ENCODE measurements at places on chromosomes 4 and X.

DNA sequence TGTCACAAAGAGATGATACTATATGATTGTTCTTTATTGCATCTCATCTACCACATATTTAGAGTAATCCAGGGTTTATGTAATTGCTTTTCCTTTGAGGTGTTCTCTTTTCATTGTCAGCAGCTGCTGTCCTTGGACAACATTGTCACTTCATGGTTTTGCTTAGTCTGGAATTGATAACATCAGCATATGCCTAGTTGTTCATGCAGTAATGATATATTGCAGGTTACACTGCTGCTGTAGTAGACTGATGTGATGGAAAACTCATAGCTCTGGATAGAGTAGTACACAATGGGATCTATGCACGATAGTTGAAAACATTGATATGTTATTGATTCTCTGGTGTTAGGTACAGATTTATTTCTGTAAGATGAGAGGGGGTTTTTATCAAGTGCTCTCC, 13.7 kb downstream of the NEIL3 start:
- no peak for DNase-seq

GRCh38 chr4:89716893-89717292, 120.1 kb downstream of the SNCA start:
- DNase-seq = no peak

- DNase-seq = no peak
Observed at GRCh38 chrX:14902537-14902936, 29.3 kb downstream of the MOSPD2 start.

DNA sequence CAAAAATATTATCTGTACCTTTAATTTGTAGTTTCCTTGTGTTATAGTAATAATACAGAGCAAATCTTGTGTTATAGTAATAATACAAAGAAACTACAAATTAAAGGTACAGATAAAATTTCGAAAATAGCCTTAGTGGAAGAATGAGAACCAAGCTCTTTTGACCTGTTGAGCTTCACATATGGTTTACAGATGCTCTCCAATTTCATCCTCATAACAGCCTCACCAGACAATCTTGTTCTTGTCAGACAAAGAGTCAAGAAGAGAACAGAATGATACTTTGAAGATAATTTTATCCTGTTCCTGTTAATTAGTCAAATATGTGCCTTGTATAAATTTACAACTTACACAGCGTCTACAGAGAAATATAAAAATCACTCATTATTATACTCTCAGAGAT, 12.8 kb downstream of the ATXN3L start:
- DNase-seq = no peak

DNA sequence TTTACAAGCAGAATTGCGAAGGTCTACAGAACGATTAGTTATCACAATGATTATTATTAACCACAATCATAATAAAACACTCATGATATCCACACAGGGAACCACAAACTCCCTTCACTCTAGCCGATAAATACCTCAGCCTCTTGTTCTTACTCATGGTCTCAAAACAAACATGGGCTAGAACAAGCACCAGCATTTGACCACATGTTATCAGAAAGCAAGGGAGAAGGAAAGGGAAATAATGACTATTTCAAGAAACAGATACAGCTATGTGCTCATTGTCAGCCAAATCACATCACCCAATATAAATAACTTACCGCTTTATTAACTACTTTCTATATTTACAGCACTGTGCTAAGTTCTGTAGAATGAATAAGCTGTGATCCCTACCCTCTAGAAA, 663.2 kb upstream of the HTR2C start:
- DNase-seq = no peak

DNA sequence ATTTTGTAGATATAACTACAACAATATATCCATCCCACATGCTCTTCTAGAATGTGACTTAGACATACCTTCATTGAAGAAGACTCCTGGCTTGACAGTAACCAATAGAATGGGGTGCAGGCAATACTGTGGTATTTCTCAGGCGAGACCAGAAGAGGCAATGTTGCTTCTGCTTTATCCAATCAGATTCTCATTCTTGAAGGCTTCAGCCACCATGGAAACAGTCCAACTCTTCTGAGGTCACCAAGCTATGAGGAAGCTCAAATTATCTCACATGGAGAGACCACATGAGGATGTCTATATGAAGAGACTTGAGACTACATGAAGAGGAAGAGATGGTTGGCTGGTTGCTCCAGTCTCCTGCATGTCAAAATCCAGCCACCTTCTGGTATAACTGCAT, 469.9 kb downstream of the PCDH10 start:
- no peak for DNase-seq

GRCh38 chr4:176745902-176746301, 46.8 kb downstream of the VEGFC start:
- no peak for DNase-seq

- no peak for DNase-seq
Observed at GRCh38 chrX:77275392-77275791, 171.8 kb upstream of the FGF16 start.

GRCh38 chrX:57607295-57608187, 15.7 kb downstream of the ZXDB start:
- DNase-seq = no peak

DNA sequence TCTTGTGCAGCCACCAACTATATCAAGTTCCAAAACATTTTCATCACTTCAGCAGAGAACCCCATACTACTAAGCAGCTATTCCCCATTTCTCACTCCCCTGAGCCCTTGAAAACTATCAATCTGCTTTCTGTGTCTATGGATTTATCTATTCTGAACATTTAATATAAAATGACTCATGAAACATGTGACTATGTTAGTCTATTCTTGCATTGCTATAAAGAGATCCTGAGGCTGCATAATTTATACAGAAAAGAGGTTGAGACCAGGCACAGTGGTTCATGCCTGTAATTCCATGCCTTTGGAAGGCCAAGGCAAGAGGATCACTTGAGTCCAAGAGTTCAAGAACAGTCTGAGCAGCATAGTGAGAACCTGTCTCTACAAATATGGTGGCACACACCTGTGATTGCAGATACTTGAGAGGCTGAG, 10.6 kb upstream of the C1QTNF7 start:
- DNase-seq = no peak

- DNase-seq = no peak
Observed at GRCh38 chrX:87006561-87006960, 511.0 kb upstream of the KLHL4 start.

DNA sequence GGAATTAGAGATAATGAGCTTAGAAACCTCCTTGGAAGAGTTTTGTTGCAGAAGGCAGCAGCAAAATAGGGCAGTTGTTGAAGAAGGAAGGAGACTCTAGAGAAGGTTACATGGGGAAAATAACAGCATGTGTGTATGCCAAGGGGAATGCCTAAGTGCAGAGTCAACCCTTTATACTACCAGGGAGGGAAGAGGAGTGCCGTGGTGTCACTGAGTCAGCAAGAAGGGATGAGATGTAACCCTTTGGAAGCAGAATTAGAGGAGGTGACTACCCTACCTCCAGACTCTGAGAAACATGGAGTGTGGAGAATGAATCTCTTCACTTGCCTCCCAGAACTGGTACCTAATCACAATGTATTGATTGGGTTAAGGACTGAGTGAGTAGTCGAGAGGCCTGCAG, 6.7 kb upstream of the GABRE start:
- DNase-seq = no peak

GRCh38 chr4:82739287-82740190, 59.1 kb downstream of the SCD5 start:
- peak; percentile 81 for DNase-seq

GRCh38 chrX:67700602-67701001, 156.8 kb downstream of the AR start:
- DNase-seq = no peak

DNA sequence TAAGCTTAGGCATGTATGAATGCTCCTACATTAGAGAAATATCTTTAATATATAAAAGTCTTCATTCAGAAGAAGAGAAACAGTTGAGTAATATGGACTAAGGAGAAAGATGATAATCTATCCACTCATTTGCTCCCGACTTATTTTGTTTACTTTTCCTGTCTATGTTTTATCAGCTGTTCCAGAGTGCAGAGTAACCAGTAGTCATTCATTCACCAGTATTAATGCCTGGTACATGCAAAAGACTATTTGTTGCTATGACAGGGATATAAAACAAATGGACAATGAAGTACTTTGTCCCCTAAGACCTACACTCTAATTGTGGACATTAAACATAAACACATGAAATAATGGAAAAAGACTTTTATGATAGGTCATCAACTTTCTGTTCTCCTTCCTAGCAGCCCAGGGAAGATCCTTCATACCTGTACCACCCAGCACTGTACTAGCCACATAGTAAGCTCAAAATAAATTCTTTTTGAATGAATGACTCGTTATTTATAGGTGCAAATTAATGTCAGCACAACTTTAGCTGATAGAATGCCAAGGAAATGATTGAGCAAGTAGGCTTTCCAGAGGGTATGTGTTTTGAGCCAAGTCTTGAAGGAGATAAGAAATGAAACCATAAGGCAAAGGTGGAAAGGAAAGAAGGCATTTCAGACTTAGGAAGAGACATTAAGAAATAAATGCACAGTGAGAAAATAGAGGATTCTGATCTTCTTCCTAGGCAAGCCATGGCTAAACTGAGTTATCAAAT, 45.0 kb upstream of the IL13RA1 start:
- no peak for DNase-seq

GRCh38 chr4:105191621-105192210, 45.0 kb downstream of the TET2 start:
- DNase-seq = no peak

DNA sequence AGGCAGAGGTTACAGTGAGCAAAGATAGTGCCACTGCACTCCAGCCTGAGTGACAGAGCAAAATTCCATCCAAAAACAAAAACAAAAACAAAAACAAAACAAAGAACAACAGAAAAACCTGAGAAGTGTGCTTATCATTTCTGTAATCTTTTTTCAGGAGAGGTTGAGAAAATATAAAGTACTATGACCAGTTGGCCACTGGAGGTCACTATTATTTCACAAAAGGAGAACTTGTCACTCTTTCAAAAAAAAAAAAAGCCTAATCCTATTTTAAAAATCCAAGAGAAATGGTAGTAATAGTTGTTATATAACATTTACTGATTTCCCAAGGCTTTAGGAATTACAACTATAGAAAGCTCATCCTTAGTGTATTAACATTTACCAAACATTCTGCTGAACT, 24.9 kb upstream of the RNF150 start:
- DNase-seq = no peak

GRCh38 chrX:106692425-106693065, 34.0 kb upstream of the RNF128 start:
- DNase-seq = peak; percentile 48

DNA sequence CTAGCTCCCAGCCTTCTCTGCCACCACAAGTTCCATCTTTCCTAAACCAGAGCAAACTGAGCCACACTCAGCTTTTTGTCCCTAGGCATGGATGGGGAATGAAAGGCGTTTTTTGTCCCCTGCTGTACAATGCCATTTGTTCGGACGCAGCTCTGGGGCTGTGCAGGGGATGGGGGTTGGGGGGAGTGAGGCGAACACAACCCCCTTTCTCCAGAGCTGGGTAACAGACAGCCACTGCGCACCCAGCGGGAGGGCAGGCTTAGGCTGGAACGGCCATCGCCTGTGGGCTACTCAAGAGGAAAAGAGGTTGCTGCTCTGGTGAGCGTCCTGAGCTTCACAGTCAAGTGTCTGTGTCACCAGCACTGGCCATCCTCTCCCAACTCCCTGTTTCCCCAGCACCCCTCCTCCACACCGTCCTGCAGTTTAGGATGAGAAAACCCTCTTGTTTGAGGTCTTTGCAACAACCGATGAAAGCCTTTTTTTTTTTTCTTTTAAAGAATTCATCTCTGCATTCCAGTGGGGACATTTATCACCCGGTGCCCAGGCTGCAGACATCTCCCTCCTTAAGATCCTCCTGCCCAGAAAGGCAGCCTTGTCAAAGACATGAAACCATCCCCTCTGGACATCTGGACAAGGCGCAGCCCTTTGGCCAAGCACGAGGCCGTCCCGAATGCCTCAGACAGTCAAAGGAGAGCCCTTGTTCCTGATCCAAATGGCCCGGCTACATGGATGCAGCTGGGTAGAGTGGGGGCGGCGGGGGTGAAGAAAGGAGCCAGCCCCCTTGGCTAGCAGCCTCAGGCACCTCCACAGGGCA, 419.6 kb downstream of the BCOR start:
- DNase-seq = no peak

GRCh38 chr4:3374667-3375066, 67.1 kb upstream of the HGFAC start:
- DNase-seq = no peak

- no peak for DNase-seq
Observed at GRCh38 chr4:118955515-118955914, 66.9 kb downstream of the SYNPO2 start.

GRCh38 chr4:2846172-2846571, 2.5 kb downstream of the ADD1 start:
- DNase-seq = no peak

DNA sequence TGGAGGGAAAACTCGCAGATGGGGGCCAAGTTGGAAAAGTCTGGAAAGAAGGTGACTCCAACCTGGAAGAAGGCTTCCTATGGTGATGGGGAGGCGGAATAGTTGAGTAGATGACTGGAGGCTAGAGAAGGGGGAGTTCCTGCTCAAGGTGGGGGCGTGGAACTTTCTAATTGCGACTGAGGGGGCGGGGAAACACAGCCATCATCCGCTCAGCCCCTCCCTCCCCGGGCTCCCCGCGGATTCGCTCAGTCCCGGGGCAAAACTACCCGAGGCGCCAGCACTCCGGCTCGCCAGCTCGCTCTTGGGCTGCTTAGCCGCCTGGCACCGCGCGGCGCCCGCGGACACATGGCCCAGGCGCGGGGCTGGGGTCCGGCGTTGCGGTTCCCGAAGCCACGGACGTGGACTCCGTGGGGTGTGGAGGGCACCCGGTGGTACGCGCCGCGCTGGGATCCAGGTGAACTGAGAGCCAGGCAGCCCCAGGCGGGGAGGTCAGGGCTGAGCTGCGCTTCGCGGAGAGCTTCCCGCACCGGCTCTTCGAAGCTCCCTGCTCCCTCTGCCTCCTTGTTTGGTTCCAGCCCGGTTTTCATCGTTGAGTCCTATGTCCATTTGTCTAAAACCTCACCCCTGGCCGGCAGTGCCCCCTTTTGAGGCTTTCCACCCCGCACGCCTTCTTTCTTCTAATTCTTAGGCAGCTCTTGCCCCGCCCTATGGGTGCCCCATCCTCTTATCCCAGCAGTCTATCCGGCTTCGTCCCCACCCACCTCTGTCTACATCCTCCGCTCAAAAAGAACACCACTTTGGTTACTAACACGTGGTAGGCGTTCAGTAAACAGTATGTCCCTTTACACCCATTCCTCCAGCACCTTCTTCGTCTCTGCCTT, 38.9 kb downstream of the STARD8 start:
- no peak for DNase-seq

- no peak for DNase-seq
Observed at GRCh38 chrX:123993904-123994635, 32.6 kb downstream of the STAG2 start.

- DNase-seq = no peak
Observed at GRCh38 chr4:1296324-1297022, 6.8 kb downstream of the MAEA start.
